ENCODE measurements at places on chromosomes 16 and 17.
A peak's percentile ranks its signal among the peaks of the same experiment; 100 is the strongest.

- DNase-seq = no peak
Measured at GRCh38 chr16:16857603-16858283, 478.8 kb downstream of the NPIPA7 start.

GRCh38 chr16:66360624-66361324, 5.7 kb upstream of the CDH5 start:
- DNase-seq = peak; percentile 64

DNA sequence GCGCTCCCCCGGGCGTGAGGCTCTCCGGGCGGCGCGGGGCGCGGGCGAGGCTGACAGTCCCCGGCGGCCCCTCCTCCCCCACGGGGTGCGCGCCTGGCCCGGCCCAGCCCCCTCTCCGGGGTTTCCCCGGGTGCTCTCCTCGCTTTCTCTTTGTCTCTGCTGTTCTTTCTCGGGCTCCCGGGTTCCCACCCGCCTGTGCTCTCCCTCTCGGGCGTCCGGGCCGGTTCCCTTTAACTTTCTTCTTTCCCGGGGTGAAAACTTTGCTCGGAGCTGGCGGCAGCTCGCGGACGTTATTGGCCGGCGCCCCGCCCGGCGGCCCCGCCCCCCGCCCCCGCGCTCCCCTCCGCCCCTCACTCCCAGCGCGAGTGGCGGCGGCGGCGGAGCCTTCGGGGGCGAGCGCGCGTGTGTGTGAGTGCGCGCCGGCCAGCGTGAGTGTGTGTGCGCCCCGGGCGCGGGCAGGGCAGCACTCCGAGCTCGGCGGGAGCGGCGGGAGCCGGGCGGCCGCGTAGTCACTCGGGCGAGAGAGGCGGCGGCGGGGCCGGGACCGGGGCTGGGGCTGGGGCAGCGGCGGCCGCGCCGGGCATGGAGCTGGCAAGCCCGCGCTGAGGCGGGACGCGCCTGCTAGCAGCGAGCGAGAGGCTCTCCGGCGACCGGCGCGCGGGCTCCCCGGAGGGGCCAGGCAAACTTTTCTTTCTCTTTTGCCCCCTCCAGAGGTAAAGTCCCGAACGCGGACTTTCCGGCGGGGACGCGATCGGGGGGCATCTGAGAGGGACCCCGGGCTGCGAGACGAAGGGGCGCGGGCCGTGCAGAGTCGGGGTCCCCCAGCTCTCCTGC, at the start of gene NTN1:
TSS of gene NTN1 (plus strand) at position 353 of the 834 bp plus-strand sequence. CDS start 864 bp downstream, outside the sequence.
- DNase-seq = peak; percentile 64

- peak; percentile 78 for DNase-seq
Measured at GRCh38 chr16:3054965-3055733, 8.8 kb downstream of the MMP25 start.

DNA sequence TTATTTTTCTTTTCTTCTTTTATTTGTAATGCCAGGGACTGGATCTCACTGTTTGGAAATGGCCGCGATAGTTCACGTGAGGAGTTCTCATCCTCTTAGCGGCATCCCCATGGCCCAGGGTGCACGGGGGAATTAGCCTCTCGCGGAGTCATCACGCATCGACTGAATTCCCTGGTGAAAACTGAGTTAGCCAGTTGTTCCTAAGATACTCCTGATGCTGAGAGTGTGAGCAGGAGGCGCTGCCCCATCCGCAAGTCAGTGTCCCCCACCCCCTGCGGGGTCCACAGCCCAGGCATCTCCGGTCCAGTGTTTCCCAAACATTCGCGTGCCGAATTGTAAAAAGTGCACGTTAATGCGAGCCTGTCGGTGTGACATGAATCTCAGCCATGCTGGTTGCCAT, 277.2 kb downstream of the CPPED1 start:
- DNase-seq = no peak

- DNase-seq = peak; percentile 62
Measured at GRCh38 chr16:15650698-15651171, 690 bp downstream of the NDE1 start.

GRCh38 chr16:88936008-88936555, 40.9 kb downstream of the CBFA2T3 start:
- DNase-seq = peak; percentile 70

GRCh38 chr17:57046749-57047148, 38.3 kb upstream of the AKAP1 start:
- peak; percentile 23 for DNase-seq

GRCh38 chr16:84183911-84184591, 2.8 kb downstream of the TAF1C start:
- DNase-seq = no peak

DNA sequence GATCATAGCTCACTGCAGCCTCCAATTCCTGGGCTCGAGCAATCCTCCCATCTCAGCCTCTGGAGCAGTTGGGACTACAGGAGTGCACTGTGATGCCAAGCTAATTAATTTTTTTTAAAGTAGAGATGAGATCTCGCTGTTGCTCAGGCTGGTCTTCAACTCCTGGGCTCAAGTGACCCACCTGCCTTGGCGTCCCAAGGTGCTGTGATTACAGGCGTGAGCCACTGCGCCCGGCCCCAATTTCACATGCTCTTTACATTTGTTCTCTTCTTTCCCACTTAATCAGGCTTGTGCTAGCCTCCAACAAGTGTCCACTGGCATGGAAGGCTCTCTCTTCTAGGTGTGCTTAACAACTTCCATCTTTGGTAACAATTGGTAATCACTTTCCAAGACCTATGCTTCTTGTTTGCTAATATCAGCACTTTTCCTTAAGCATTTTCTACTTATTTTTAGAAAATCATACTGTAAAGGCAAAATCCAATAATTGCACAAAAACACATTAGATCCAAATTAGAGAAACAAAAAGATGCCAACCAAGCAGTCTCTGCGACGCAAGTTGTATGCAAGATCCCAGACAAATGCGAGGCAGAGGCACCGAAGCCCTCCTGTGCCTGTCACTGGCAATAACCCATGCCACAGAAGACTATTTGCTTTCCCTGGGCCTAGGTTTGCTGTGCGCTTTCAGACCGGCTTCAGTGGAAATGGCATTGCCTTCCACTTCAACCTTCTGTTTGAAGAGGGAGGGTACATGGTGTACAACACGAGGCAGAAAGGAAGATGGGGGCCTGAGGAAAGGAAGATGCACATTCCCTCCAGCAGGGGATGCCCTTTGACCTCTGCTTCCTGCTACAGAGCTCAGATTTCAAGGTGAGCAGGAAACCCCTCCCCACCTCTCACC, 52.6 kb downstream of the NOS2 start:
- DNase-seq = no peak
